ENCODE measurements at places on chromosomes 7 and 10.
A peak's percentile ranks its signal among the peaks of the same experiment; 100 is the strongest.

DNA sequence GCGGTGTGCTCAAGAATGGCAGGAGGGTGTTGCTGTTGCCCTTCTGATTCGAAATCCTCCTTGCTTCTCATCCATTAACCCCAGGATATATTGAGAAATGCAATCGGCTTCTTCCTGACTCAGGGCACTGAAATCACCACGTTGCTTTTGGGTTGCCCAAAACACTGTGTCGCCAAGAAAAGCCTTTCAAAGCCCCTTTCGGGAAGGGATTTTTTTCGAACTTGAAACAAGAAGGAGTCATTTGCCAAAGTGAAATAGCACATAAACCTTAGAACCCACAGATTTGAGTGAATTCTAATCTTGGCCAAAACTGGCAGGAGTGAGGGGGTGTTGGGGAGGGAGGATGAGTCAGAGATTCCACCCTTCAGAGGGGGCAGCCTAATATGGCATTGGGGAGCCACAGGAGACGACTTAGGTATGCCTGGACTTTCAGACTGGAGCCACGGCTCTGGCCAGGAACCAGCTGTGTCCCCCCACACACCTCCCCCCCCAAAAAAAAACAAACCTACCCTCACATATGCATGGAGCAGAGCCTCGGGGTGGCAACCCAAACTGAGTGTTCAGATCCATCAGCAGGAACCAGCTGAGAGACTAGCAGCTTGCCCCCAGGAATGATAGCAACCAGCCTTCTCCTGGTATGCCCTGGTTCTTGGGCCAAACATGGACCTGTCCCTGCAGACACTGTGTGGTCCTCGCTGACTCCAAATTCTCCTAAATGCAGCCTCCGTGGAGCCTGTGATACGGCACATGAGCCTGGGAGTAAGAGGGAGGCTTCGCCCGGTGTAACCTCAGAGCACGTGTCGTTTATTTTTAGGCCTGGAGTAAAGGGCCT lies 138.4 kb downstream of the FGFR2 start:
- DNase-seq: no peak

DNA sequence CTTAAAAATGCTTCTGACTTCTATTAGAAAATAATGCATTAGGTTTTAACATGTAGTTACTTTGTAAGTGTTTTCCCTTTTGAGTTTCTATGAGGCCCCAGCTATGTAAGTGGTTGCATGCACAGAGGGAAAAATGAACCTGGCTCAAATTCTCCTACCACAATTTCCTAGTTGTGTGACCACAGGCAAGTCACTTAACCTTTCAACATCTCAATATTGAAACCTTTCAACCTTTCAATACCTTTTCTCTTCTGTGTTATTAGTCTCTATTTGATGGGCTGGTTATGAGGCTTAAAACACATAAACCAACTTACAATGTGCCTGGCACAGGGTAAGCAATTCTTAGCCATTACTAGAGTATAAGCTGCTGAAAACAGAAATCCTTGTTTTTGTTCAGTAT lies 203.0 kb downstream of the KCND2 start:
- DNase-seq: no peak

DNA sequence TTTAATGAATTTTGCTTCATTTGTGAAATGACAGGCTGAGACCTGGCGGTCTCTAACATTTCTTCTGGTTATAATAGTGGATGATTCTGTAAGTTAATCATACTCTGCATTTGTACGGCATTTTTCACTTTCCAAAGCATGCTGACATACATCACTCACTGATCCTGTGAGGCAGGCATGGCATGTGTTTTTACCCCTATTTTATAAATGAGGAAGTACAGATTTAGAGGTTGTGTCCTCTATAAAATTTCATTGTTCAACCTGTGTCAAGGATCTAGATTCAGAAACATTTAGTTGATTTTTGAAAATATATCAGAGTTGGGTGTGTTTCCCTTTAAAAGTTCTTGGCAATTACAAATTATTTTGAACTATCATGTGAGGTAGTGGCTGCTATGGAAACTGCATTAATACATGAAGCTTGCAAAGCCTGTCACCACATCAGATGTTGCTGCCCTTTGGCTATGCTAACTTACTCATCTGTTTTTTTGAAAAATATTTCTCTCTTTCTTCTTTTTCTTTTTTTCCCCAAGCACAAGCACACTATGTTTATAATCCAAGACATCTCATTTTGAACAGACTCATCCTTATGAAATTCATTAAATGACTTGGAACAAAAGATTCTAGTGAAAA lies 172.7 kb downstream of the GNAI1 start:
- no peak for DNase-seq

DNA sequence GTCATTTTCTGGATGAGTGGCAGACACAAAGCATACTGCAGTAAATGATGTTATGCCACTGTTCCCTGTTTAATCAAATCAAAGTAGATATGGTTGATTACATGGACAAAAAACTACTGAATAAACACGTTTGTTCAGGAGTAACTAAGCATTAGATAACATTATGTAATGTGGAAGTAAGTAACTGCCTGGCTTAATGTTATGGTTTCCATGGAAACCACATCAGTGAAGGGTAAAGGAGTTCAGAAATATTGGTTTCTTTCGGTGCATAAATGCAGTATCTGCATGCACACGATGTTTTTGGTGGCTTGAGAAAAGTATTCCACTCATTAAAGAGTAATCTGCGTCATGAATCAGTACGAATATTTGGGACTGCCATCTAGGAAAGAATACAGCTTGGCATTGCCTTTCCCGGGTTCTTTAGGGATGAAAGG lies 131.3 kb upstream of the PRKCQ start:
- no peak for DNase-seq

DNA sequence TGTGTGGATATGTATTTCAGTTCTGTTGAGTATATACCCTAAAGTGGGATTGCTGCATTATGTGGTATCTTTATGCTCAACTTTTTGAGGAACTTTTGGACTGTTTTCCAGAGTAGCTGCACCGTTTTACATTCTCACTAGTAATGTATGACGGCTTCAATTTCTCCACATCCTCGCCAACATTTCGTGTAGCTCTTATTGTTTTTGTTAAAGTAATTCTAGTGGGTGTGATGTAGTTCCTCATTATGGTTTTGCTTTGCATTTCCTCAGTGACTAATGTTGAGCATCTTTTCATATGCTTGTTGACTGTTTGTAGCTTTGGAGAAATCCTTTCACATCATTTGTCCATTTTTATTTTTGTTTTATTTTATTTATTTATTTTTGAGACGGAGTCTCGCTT lies 4.5 kb downstream of the STMP1 start:
- DNase-seq: no peak

GRCh38 chr10:127797339-127797738 lies 60.4 kb downstream of the FOXI2 start:
- no peak for DNase-seq

- DNase-seq: no peak
These were observed 7.1 kb downstream of the HECW1 start for GRCh38 chr7:43119371-43120075.

DNA sequence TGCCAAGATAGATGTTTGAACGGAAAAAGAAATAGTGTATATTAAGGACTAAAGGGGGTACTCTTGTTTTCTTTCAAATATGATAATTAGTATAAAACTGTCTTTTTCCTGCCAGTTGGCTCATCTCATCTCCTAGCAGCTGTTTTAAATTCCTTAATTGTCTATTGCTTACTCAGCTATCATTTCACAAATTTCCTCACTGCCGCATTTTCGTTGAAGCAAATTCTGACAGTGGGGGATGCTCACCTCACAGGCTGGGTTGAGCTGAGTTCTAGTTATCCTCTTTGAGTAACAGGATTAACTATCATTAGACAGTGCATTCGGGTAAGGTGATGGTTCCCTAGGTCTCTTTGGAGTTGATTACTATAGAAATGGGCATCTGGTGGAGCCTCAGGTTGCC lies 592.0 kb downstream of the AUTS2 start:
- DNase-seq: no peak

GRCh38 chr7:52752891-52753290 lies 282.5 kb upstream of the POM121L12 start:
- no peak for DNase-seq

GRCh38 chr7:140581411-140581810 lies 59.2 kb downstream of the DENND2A start:
- DNase-seq: no peak

- no peak for DNase-seq
These were observed 82.7 kb downstream of the FAM204A start for GRCh38 chr10:118259288-118259906.

GRCh38 chr7:16985621-16986020 lies 103.8 kb upstream of the AGR3 start:
- DNase-seq: no peak

GRCh38 chr7:97015756-97016380 lies 8.8 kb downstream of the DLX5 start:
- no peak for DNase-seq

DNA sequence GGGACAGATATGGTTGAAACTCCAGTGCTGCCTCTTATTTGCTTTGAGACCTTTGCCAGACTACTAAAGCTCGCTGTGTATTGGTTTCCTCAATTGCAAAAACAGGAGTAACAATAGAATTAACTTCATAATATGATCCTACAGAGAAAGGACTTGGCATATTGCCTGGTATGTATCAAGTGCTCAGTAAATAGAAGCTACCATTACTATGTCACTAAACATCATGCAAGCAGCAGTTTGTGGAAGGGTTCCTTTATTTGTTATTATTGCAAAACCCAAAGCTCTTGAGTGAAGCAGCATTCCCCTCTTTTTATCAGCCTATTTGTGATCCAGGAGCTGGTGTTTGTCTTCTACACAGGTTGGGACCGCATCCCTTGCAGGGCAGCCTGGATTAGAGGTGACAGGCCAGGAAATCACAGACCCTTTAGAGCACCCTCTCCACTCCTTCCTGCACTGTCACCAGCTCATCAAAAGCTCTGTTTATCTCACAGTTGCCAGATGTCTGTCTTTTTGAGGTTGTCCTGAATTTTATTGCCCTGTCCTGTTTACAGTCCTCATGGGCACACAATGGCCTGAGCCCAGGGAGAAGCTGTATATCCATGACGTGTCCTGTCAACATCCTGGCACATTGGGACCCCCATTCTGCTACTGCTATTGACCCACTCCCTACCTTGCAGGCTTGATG lies 121.5 kb downstream of the SNX10 start:
- DNase-seq: no peak

GRCh38 chr7:27053153-27053552 lies 42.6 kb downstream of the HOXA1 start:
- no peak for DNase-seq

GRCh38 chr7:47521011-47521795 lies 60.7 kb downstream of the TNS3 start:
- DNase-seq: no peak

- DNase-seq: no peak
These were observed 527.4 kb upstream of the IGFBP3 start for GRCh38 chr7:46448478-46448877.

- DNase-seq: no peak
These were observed 12.8 kb downstream of the DNMBP start for GRCh38 chr10:99996671-99997648.

DNA sequence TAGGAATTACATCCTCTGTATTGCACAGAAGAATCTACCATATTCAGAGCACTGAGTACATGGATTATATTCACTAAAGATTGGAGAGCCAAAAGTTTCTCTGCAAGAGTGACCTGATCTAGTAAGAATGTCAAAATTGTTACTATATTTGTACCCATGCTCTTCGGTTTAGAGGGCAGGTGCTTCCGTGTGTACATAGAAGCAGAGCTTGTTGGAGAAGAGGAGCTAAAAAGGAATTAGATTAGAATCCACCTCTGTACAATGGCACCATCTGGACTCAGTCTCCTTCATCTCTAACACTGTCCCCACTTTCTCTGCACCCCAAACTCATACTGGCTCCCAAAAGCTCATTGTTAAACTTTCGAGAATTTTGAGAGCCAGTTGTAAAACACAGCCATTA lies 8.3 kb downstream of the CALD1 start:
- DNase-seq: no peak

GRCh38 chr7:90005836-90006235 lies 148.4 kb upstream of the STEAP1 start:
- DNase-seq: no peak

DNA sequence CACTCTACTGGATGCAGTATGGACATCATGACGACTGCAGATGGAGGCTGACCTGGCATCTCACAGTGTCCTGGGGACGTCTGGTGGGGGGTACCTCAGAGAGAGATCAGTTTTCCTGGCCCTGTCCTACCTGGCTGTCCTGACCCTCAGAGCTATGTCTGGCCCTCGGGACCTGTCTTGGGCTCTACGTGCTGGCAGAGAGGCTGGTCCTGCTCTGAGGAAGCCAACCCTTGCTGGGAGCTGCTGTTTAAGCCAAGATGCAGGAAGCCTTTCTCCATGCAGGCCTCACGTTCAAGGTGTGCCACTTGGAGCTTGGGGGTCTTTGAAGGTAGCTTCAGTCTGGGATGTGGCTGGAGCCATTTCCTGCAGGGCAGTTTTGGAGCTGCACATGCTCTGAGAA lies 42.1 kb upstream of the CXCL12 start:
- no peak for DNase-seq

DNA sequence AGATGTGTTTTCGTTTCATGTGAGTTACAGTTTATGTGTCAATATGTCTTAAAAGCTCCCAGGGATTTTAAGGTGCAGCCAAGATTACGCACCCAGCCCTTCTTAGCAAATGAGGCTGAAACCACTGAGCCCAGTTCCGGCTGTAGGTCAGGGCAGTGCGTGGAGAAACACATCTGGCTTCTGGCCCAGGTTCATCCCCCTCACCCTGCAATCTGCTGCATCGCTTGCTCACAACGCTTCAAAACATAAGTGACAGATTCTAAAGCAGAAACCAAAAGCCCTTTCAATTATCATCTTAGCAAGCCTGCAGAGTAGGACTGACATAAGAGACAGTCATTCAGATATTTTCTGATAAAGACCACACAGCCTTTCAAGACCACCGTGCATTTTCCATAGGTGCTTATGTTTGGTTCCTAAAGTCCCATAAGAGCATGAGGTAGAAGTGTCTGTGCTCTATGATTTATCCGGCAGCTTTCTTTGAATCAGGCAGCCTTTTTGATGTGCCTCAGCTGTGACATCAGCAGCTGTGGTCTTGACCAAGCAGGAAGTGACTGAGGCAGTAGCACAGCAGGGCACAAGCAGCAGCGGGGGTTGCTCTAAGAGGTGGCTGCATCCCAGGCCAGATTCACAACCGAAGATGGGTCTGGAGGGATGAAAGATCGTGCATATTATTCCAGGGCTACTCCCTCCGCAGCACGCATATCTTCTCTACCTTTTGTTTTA lies 72.1 kb upstream of the LYZL2 start:
- DNase-seq: peak; percentile 88

GRCh38 chr7:44077681-44078091 lies 4.6 kb downstream of the POLM start:
- no peak for DNase-seq

- no peak for DNase-seq
These were observed 50.8 kb upstream of the CREB5 start for GRCh38 chr7:28361551-28361950.

- no peak for DNase-seq
These were observed 52.6 kb downstream of the CHST3 start for GRCh38 chr10:72016608-72017300.

DNA sequence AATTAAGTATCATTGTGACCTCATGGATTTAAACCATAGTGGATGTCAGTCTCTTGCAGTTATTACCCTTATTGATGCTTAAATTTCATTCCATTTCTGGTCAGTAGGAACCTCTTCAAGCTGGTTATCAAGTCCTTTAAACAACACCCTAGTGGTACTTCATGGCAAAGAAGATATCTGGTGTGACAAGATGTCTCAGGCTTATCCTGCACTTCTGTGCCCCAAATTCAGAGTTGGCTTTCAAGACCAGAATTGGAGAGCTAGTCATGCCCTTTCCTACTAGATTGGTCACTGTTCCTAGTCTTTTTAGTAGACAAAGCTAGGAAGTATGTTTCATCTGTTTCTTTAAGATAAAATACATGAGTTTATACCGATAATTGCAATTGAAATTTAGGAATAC lies 54.9 kb downstream of the KMT2E start:
- DNase-seq: no peak
